ENCODE measurements at places on chromosomes 6 and 20.

- no peak for DNase-seq
Observed at GRCh38 chr20:17223553-17223952, 3.3 kb upstream of the PCSK2 start.

- DNase-seq = peak; percentile 45
Observed at GRCh38 chr20:8242827-8243724, 111.0 kb downstream of the PLCB1 start.

GRCh38 chr20:45704969-45705637 lies at the start of gene WFDC10B:
TSS of gene WFDC10B (minus strand) at chr20:45705019. CDS start at chr20:45685992, 19,027 bp downstream.
- DNase-seq = no peak

DNA sequence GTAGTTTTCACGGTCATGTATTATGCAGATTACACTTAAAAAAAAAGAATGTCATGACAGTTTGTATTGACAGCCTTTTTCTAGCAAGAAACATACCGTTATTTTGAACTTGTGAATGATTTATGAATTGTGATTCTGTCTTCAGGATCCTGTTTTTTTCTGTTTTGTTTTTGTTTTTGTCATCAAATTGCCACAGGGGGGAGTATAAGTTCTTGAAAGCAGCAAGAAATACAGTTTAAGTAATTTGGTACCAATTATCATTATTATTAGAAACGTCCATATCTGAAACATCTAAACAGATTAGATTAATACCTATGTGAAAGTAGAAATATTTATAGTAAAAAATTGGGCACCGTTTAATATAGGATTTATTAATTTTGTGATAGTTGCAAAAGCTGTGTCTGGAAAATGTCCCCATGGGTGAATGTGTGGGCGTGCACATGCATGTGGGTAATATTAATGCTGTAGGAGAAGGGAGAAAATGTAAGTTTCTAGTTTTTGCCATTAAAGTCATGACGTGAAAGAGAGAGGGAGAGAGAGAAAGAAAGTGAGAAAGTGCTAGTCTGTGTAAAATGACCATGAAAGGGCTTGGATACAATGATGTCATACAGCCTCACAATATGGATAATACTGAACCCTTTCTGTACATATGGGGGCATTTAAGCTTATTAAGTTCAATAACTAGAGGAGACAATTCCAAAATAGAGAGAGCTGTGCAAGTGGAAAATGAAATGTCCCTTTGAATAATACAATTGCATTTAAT lies 9.4 kb upstream of the CCN2 start:
- DNase-seq = no peak

DNA sequence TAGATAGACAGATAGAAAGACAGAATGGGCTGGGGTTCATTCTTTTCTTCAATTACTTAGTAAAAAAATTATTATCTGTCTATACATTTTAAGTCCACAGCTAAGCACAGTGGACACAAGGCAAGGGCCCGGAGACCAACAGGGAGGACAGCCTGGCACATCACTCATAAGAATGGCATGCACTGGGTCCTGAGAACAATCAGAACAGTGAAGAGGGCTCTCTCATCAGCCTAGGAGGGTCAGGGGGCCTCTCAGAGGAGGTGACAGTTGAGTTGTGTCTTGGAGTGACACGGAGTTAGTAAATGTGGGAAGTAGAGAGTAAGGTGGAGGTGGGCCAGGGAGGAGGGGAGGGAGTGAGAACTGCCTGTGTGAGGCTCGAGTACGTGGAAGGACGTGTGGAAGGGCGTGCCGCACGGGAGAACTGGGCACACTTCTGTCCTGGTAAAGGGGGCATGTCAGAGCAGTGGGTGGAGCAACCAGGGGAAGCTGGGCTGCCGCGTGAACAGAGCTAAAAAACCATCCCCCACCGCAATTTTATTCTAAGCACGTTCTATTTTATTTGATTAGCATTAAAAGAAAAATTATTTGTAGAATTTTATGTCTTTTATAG lies 45.1 kb upstream of the DSP start:
- DNase-seq = no peak

DNA sequence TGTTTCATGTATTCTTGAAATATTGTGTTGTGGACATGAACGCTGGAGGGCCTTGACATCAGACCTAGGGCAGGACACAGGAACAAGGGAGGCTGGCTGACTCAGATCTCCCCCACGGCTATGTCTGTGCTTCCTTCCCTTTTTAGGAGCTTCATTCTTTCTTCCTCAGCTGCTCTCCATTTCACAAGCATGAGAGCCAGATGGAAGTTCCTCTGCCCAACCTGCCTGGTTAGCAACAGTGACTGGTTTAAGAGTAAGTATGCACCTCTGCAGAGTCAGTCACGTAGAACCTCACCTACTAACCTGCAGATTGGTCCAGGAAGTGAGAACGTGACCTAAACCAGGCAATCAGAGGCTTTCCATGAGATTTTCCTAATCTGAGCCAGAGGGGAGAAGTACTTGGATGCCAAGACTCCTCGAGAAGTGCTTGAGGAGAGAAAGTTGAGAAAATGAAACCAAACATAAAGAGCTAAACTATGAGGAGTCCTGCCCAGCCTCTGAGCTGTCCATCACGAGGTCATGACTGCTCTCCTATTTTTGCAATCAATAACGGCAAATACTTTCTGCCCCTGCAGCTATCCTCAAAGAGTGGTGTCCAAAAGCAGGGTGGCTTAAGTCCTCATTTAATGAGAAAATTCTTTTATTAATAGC lies 465.2 kb upstream of the CITED2 start:
- DNase-seq = no peak

All from HFF-Myc (cell line).